ENCODE measurements at places on chromosomes 3 and 15.

DNA sequence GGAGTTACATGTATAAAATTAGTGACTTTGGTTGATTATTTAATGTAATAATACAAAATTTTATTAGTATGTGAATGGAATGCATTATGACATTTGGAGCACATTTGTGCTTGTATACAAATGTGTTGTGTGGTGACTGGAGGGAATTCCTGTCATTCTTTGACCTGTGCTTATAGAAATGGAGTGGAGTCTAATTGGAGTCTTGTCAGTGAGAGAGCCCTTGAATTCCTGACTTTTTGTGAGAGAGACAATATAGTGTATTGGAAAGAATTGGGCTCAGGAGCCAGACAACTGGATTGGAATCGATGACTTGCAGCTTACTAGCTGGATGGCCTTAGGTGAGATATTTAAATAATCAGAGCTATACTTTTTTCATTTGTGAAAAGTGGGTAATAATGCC lies 9.4 kb downstream of the TCF12 start:
- no peak for DNase-seq

DNA sequence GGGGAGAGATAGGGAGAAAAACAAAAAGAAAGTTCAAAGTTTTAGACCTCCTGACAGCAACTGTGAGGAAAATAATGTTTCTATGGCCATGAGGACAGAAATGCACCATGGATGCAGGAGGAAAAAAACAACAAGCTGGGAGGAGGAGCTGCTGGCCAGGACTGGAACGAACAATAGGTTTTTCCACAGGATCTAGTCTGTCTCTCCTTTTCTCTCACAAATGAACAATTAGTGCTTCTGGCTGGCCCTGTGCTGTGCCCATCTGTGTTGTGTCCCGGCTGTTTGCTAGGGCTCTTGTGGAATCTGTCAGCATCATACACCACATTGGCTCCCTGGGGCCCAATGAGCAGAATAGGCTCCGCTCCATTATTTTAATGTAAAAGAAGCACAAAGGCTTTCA lies 15.2 kb downstream of the GK5 start:
- DNase-seq = no peak

GRCh38 chr3:142861926-142862325 lies 27.0 kb downstream of the PCOLCE2 start:
- DNase-seq = no peak

- DNase-seq = no peak
Measured at GRCh38 chr3:108021131-108021530, 69.7 kb downstream of the CD47 start.

- no peak for DNase-seq
Measured at GRCh38 chr3:195908694-195909581, 587 bp upstream of the TNK2 start.

- DNase-seq = no peak
Measured at GRCh38 chr15:73648014-73648295, 14.8 kb upstream of the NPTN start.

DNA sequence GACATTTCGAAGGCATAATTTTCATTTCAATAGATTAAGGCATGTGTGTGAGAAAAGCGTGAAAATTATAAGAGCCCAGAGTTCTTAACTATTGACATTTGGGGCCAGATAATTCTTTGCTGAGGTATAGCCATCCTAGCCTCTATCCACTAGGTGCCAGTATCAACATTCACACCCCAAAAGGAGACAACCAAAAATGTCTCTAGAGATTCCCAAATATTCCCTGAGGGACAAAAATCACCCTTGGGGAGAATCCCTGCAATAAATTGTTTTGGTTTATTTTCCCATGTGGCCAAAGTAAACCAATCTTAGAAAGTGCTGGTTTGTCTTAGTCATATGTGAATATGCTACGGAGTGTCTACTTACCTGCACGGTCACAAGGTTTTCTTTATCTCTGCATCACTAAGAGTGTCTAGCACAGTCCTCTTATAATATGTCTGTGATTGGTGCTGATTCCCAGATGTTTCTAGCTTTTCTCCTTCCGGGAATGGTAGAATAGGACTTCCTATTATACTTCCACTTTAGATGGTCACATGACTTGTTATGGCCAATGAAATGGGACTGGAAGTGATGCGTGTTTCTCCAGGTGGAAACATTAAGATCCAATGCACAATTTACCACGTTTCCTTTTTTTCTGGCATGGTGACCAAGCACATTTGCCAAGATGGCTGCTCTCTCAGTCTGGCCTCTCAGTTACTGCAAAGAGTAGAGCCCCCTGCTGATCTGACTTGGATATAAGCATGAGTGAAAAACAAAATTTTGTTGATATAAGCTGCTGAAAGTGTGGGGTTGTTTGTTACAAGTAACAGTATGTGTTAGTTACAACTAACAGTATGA lies 8.0 kb upstream of the KBTBD8 start:
- DNase-seq = no peak

DNA sequence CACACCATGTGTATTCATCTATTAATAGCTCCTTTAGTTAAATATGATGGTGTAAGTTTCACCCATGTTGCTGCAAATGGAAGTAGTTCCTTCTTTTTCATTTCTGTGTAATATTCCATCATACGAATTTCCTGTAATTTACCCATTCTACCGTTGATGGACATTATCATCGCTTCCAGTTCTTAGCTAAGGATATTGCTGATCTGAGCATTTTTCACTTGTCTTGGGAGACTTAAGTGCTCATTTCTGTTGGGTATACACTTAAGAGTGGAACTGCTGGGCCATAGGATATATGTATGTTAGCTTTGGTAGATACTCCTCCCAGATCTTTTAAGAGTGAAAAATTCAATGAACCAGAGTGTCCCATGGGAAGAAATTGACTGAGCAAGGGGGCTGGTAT lies 11.0 kb downstream of the PLIN1 start:
- no peak for DNase-seq

DNA sequence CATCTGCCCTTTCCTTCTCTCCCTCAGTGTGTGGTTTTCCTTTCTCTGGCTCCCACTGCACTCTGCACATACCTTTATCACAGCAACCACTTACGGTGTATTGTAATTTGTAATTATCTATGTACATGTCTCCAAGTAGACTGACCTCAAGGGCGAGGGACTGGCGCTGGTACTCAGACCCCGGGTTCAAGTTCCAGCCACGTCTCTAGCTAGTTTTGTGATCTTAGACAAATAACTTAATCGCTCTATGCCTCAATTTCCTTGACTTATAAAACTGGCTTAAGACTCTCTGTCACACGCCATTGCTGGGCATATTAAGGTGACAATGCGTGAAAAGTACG lies 607 bp upstream of the SENP2 start:
- DNase-seq = no peak

DNA sequence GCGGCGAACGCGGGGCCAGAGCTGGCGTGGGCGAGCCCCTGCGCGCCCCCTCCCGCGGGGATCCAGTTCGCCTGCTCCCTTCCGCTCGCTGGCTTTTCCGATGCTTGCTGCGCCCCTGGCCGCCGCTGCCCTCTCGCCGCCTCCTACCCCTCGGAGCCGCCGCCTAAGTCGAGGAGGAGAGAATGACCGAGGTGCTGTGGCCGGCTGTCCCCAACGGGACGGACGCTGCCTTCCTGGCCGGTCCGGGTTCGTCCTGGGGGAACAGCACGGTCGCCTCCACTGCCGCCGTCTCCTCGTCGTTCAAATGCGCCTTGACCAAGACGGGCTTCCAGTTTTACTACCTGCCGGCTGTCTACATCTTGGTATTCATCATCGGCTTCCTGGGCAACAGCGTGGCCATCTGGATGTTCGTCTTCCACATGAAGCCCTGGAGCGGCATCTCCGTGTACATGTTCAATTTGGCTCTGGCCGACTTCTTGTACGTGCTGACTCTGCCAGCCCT lies 721 bp downstream of the P2RY1 start:
- no peak for DNase-seq

DNA sequence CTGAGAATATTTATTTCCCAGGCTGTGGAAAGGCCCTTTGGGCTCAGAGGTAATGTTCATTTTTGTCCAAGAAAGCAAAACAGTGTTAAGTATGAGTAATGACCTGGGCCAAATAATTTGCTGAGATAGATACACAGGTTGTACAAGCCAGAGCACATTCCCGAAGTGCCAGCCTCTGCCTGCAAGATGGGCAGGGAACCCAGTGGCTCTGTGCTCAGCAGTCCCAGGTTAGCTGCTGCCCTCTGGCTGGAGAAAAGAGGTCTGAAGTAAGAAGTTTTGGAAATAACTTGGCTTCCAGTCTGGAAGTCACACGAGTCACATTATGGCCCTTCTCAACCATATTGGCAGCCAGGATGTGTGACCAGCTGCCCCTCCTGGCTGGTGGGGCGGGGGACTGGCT lies 20.2 kb downstream of the MYZAP start:
- no peak for DNase-seq

DNA sequence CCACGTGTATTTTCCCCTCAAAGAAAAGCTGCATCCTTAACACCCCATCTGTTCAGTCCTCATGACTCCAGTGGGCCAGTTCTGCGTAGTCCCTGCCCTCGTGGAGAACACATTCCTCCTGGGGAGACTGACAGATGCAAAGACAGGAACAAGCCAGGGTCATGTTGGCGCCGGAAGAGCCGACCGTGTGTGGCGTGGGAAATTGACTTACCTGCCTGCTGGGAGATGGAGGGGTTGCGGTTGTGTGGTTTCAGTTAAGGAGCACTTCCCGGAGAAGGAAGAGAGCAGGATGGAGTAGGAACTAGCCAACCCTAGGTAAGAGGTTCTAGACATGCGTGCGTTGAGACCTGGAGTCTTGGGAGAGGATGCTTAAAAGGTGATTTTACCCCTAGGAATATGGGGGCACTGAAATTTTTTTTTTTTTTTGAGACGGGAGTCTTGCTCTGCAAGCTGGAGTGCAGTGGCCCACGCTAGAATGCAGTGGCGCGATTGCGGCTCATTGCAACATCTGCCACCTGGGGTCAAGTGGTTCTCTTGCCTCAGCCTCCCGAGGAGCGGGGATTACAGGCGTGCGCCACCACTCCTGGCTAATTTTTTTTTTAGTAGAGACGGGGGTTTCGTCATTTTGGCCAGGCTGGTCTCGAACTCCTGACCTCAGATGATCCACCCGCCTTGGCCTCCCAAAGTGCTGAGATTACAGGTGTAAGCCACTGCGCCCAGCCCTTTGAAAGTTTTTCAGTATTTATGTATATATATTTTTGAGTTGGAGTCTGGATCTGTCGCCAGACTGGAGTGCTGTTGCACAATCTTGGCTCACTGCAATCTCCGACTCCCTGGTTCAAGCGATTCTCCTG lies 1.4 kb downstream of the VHL start:
- no peak for DNase-seq
